Cortex of kidney (tissue), 1 donor: ENCODE measurements at places on chromosomes 3 and 15.

DNA sequence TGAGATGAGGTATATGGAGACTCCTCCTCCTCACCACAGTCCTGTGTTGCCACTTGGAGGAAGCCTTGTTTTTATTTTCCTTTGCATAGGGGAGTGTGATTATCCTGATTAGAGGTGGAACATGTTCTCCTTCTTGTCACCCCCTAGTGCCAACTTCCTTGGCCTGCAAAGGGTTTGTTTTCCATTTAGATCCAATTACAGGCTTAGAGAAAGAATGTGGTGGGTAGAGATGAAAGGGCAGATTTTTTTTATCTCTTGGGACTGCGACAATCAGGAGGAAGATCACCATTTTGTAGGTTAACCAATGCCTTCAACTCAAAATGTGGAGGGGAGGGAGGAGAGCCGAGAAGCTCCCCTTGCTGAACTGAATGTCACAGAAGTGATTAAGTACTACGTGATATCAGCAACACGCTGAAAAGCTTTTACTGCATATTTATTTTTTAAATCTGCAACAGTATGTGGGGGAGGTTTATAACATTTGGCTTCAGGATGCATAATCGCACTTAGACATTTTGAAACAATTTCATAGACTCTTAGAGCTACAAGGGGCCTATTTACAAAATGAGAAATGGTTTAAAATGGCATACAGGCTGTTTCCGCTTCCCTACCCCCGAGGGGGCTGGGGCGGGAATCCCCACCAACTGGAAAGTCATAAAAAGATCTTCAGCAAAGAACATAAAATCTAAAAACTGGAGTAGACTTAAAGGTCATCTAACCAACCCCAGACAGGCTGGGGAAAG, 2.4 kb downstream of the LMCD1 start:
- no peak for DNase-seq

GRCh38 chr3:107488942-107489341, 33.8 kb upstream of the BBX start:
- no peak for DNase-seq

- no peak for DNase-seq
These were observed 192.3 kb upstream of the C2CD4B start for GRCh38 chr15:62357431-62357830.

- DNase-seq, result no peak
These were observed 243.4 kb upstream of the ZNF717 start for GRCh38 chr3:76028774-76029173.

DNA sequence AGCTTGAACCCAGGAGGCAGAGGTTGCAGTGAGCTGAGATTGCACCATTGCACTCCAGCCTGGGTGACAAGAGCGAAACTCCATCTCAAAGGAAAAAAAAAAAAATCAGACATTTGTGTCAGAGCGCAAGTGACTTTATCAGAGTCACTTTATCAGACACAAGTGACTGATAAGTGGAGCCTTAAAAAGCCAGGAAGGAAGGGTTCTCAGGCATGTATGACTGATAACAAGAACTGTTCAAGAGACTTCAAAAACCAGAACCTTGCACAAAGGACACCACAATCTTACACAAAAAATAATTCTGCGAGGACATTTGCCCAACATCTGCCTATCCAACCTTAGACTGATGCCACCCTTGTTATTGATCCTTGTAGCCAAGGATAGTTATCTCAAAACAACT, 13.3 kb upstream of the CFAP44 start:
- DNase-seq, result no peak

DNA sequence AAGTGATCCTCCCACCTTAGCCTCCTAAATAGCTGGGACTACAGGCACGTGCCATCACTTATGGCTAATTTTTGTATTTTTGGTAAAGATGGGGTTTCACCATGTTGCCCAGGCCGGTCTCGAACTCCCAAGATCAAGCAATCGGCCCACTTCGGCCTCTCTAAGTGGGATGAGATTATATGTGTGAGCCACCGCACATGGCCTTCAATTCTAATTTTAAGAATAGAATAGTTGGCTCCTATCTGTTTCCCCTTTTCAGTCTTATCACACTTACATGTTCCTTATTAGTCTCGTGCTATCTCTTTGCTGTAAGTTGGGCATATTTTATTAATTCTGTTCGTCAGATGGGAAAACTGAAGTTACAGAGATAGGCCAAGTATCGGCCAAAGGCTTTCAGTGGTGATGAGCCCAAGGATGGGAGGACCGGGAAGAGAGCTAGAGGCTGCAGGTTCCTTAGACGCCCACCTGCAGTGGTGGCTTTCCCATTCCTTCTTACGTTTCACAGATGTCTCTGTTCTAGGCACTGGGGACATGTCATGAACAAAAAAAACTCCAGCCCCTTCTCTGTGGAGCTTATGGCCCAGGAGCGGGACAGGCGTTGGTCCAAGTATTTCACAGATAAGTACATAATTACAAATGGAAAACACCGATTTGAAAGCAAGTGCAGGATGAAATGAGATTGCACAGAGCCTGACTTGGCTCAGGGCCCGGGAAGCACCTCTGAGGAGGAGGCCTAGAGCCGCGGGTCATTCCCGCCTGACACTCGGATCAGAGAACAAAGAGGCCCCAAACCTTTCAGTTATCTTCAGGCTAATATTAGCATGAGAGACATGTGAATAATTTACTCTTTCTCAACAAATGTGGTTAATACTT, 91.1 kb upstream of the KLF13 start:
- no peak for DNase-seq

GRCh38 chr3:152549263-152549662, 280.5 kb downstream of the MBNL1 start:
- DNase-seq, result no peak
